ENCODE measurements at places on chromosomes 3 and 15.

- DNase-seq = no peak
These were observed 25.6 kb upstream of the GOLGA6L2 start for GRCh38 chr15:23472678-23473077.

DNA sequence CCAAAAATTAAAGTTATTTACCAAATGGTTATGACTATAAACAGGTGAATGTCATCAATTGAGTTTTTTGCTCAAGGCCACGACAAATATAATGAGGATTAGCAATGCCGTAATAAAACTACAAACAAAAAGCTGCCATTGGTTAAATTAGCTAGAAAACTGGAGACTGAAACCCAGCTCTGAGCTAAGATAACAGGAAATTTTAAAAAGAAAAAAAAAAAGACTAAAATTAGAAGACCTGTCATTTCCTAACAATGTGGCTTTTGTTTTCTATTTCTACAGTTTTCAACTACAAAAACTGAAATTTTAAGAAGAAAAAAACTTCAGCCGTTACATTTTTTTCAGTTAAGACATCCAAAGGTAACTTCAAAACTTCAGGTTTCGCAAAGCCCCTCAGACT is 9.7 kb downstream of the SLC12A6 start:
- DNase-seq = no peak

- DNase-seq = no peak
These were observed 154.2 kb upstream of the LRIG1 start for GRCh38 chr3:66655044-66655443.

- DNase-seq = no peak
These were observed 11.8 kb upstream of the FBXO22 start for GRCh38 chr15:75891895-75892294.

- DNase-seq = no peak
These were observed 128.9 kb downstream of the ZIC1 start for GRCh38 chr3:147538034-147538433.

- no peak for DNase-seq
These were observed 29.7 kb upstream of the MDFIC2 start for GRCh38 chr3:70342149-70342548.

GRCh38 chr3:15154326-15154725 is 51.7 kb upstream of the CAPN7 start:
- no peak for DNase-seq

DNA sequence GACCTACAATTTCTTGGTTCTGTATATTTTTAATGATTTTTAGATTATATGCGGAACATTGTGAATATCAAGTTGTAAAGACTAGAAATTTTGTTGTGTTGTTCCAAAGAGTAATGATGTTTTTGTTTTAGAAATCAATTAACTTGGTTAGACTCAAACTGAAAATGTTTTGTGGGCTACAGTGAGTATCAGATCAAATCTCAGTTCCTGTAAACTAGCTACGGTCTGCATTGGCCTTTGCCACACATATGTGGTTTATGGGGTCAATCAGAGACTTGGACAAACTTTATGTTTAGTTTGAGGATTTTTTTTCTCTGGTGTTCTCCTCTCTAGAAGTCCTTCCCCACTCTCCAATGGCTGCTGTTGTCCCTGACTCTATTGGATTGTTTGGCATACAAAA is 308.0 kb upstream of the THRB start:
- no peak for DNase-seq

DNA sequence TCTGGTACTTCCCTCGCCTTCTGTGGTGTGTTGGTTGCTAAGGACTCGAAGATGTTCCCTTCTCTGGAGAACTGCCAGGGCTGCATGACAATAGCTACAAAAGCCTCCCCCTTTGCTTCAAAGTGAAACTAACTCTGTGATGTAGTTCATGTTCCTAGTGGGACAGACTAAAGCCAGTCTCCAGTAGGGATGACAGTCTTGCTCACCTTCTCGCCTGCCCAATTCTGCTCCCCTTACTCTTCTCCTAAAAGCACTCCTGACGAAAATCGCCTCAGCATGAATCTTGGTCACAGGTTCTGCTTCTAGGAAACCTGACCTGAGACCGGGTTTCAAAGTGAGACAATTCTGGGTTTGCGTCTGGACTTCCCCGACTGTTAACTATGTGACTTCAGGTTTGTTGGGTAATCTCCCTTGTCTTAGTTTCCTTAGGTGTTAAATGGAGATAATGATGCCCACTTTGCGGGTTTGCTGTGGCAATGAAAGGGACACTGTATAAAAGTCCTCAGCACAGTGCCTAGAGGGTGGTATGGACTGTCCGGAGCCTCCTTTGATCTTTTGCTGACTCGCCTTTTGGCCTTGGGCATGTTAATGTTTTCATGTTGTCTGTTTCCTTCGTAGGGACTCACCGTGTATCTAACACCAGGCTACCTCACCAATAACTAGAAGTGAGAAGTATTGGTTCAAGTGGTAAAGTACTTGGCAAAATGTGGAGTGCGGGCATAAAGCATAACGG is 24.9 kb upstream of the THRB start:
- no peak for DNase-seq

DNA sequence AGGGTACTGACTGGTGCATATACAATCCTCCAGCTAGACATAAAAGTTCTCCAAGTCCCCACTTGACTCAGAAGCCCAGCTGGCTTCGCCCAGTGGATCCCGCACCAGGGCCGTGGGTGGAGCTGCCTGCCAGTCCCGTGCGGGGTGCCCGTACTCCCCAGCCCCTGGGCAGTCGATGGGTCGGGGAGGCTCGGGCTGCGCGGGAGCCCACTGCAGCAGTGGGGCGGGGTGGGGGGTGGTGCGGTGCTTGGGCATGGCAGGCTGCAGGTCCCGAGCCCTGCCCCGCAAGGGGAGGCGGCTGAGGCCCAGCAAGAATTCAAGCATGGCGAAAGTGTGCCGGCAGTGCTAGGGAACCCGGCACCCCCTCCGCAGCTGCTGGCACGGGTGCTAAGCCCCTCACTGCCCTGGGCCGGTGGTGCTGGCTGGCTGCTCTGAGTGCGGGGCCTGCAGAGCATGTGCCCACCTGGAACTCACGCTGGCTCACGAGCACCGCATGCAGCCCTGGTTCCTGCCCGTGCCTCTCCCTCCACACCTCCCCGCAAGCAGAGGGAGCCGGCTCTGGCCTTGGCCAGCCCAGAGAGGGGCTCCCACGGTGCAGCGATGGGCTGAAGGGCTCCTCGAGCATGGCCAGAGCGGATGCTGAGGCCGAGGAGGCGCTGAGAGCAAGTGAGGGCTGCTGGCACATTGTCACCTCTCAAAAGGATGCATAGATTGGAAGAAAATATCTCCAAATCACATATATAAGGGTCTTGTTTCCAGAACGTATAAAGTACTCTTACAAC is 68.3 kb upstream of the PIK3R4 start:
- DNase-seq = no peak

GRCh38 chr3:159200176-159200575 is 398.3 kb downstream of the MFSD1 start:
- DNase-seq = no peak

Data from NCI-H460 (cell line).